ENCODE measurements at places on chromosomes 2 and 18.

- DNase-seq = peak; percentile 45
Observed at GRCh38 chr2:100606726-100607343, 44.0 kb downstream of the PDCL3 start.

GRCh38 chr2:44109166-44109565 is 59.5 kb upstream of the PPM1B start:
- DNase-seq = no peak

- no peak for DNase-seq
Observed at GRCh38 chr18:5463831-5464230, 80.0 kb downstream of the EPB41L3 start.

- no peak for DNase-seq
Observed at GRCh38 chr2:147855977-147856376, 11.1 kb downstream of the ACVR2A start.

DNA sequence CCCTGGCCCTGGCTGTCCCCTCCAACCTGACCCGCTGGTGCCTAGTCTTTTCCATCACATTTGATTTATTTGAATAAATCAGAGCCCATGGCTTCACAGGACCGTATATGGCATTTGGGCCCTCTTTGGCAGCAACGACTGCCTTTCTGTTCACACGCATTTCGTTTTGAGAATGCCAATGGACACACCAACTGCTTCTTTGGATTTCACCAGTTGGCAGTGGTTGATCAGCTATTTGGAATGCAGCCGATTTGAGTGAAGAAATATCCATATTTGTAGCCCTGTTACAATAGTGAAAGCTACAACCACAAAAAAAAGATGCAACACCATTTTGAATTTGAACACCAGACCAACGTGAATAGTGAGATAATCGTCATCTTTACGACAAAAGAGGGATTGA is 56.5 kb downstream of the GNAL start:
- DNase-seq = no peak

DNA sequence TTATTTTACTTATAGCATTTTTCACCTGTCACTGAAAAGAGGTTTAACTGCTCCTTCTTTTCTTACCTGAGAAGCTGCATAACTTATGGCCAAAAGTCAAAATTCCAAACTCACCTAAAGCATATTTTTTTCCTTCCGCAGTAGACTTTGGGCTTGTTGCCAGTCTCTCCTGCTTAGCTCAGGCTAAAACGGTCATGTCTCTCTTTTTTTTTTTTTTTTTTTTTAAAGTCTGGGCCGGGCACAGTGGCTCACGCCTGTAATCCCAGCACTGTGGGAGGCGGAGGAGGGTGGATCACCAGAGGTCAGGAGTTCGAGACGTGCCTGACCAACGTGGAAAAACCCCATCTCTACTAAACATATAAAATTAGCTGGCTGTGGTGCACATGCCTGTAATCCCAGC is 113.5 kb downstream of the RTN4 start:
- no peak for DNase-seq

- DNase-seq = no peak
Observed at GRCh38 chr18:63271881-63272299, 47.7 kb downstream of the BCL2 start.

GRCh38 chr2:11781602-11782001 is 35.2 kb downstream of the LPIN1 start:
- DNase-seq = no peak

- DNase-seq = no peak
Observed at GRCh38 chr2:150581717-150582472, 94.4 kb upstream of the RND3 start.

- DNase-seq = no peak
Observed at GRCh38 chr2:139067874-139068273, 287.7 kb upstream of the NXPH2 start.

DNA sequence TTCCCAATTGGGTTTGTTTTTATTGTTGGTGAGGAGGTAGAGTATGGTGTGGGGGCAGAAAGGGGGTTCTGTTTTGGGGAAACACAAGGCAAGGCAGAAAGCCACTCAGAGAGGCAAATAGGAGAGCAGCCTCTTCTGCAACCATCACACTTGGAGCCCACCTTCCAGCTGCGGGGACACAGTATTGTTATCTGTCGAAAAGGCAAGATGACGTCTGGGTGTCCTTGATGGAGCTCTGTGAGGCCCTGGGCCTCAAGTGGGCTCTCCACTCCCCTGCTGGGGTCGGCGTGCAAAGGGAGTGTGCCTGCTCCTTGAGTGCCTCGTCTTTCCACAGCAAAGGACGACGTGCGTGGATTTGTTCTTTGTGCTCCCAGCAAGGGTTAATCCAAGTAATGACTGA is 227.6 kb downstream of the ANAPC1 start:
- DNase-seq = no peak

GRCh38 chr18:67980241-67980640 is 463.7 kb upstream of the DSEL start:
- no peak for DNase-seq

DNA sequence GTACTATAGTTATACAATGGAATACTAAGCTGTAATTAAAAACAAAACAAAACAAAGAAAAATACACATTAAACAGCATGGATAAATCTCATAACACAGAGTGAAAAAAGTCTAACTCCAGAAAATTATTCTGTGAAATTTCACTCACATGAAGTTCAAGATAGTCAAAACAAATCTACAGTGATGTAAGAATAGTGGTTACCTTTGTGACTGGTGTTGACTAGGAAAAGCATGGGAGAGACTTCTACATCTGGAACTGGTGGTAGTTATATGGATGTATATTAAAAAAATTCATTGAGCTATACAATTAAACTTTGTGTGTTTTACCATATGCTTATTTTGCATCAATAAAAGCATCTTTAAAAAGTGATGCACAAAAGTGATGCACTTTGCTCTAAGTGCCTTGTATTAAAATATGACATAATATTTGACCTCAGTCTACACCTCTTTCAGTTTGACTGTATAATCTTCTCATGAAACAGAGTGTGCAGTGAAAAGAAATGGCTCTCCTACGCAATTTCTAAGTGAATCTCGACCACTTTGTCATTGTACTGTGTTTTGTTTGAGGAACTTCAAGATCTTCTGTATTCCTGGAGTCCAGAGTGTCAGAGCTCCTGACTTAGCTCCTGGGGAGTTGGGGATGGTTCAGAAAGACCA is 28.0 kb downstream of the STAT4 start:
- no peak for DNase-seq

DNA sequence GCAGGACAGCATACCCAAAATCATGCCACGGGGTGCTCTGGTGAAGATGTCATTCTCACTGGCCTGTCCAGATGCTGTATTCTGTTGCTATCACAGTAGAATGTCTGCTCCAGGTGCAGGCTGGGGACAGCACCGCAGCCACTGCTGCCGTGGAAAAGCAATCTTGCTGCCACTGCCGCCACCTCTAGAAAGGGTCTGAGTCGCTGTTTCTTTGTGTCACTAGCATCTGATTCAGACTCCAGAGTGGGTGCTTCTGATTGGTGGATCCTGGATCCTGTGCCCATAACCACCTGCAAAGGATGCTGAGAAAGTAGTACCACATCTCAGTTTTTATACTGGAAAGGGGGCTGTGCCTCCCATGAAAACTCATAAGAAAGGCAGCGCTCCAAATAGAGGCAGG is 45.3 kb upstream of the CTLA4 start:
- no peak for DNase-seq
